ENCODE measurements at places on chromosomes 1 and 21.

DNA sequence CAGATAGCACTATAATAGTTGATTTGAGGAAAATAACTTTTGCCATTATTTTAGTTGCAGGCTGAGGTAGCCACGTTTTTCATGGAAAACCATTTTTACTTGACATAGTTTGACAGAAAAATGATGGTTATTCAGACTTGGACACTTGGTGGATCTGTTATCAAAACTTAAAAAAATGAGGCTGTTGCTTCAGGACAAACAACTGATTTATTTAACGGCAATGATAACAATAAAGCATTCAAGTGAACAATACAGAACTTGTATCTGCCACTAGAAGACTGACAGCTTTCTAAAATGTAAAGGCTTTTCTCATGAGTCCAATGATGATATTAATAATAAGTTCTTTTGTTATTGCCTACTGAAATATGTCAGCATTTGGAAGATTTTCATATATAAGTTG, 322.9 kb downstream of the BRINP3 start:
- no peak for DNase-seq

- no peak for DNase-seq
Measured at GRCh38 chr1:36225283-36225899, 1.1 kb downstream of the THRAP3 start.

DNA sequence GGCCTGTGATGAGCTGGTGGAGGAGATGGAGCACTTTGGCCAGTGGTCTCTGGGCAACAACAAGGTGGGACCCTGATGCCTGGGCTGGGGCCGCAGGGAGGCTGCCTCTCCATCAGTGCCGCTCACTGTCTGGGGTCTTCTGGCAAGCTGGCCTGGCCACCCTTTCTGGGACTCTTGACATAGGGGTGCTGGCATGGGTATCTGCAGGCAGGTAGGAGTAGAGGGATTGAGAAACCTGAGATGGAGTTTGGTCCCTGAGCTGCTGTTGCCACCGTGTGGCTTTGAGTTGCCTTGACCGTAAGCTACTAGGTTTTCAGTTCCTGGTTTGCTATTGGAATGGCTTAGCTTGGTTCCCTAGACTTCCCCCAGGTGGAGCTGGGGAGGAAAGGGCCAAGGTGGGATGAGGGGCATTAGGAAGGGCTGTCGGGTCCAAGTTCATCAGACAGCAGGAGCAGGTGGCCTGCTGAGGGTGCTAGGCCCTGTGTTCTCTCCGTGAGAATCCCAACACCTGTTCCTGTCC, 13.2 kb upstream of the MFN2 start:
- DNase-seq = no peak

DNA sequence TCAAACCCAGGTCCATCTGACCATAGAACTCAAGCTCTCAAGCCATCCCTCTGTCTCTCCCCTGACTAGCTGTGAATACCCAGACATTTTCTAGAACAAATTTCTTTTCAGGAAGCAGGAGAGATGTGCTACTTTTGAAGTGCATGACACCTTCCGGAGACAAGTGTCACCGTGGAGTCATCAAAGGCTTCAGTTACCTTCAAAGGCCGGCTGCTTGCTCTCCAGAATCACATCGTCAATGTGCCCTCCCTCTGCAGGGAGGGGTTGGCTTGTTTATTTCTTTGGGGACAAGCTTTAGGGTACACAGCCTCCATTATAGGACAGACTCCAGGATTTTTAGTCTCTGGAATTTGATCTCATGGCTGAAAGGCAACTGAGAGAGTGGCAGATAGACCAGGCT, 37.7 kb upstream of the IGSF21 start:
- no peak for DNase-seq

- DNase-seq = no peak
Measured at GRCh38 chr21:37525810-37526209, 159.2 kb downstream of the DYRK1A start.

DNA sequence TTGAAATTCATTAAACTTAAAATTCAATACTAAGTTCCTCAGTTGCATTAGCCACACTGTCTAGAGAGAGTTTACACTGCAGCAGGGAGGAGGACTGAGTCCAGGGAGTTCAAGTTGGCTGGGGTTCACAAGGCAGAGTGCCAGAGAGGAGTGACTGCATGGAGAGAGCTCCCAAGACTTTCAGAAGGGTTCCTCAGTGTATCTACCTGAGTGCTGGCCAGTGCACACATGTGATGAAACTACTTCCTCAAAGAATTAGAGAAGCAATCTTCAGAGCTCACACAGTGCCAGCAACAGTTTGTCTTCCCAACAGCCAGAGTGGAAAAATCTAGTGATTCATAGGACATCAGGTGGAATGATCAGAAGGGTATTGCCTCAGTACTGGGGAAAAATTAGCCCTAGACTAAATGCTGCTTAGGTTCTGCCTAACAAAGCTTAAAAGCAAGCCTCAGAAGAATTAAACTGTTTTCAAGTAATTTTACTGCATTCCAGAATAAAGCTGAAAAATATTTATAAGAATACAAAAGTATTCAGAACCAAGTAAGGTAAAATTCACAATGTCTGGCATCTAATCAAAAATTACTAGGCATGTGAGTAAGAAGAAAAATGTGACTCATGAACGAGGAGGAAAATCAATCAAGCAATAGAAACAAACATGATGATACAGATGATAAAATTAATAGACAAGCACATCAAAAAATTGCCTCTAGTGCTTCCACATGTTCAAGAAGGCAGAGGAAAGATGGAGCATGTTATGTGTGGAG, 10.4 kb upstream of the WNT3A start:
- DNase-seq = no peak

DNA sequence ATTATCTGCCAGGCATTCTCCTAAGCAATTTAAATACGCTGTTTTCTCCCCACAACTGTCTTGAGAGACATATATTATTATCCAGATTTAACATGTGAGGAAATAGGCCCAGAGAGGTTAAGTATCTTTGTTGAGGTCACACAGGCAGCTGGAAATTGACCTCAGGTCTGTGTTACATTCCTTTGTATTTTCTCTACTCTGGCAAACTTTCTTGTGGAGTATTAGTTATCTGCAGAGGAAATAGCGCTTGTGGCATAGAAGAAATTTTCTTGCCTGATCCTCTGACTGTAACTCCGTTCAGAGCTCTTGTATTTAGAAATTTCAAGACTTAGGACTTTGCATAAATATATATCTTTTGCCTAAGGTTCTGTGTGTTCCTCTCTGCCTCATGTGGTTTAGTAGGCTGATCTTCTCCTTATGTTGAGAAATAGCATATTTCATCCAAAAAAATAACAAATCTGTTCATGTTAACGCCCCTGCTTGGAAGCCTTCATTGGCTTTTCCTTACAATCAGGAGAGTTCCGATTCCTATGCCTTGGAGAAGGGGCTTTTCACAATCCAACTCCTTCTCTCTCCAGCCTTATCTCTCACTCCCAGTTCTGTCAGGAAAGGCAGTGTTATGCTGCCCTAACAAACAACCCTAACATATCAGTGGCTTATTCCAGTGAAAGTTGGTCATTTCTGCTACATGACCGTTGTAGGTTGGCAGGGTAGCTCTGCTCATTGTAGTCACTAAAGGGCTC, 2.5 kb upstream of the JUN start:
- DNase-seq = no peak

GRCh38 chr1:112625696-112626095, 6.1 kb downstream of the CAPZA1 start:
- DNase-seq = no peak

Measured in activated CD8-positive, alpha-beta memory T cell treated with anti-CD3 and anti-CD28 coated beads, Interleukin-2, amount 50 U/mL, for 48 hours (primary cell).